ENCODE measurements at places on chromosomes 5 and 9. TPM values are rescaled to one million over a fixed set of nuclear protein-coding genes. Genes with fewer than 3 reads are reported as not detected.

The PCDHB5 gene
- 14.6 TPM for total RNA-seq

The MZB1 gene
- total RNA-seq = not detected

The GCNT4 gene
- 3.1 TPM for total RNA-seq

The CORO2A gene
- 3.5 TPM for total RNA-seq

- no peak for DNase-seq
Measured at GRCh38 chr5:159273923-159274322, 10.8 kb downstream of the UBLCP1 start.

DNA sequence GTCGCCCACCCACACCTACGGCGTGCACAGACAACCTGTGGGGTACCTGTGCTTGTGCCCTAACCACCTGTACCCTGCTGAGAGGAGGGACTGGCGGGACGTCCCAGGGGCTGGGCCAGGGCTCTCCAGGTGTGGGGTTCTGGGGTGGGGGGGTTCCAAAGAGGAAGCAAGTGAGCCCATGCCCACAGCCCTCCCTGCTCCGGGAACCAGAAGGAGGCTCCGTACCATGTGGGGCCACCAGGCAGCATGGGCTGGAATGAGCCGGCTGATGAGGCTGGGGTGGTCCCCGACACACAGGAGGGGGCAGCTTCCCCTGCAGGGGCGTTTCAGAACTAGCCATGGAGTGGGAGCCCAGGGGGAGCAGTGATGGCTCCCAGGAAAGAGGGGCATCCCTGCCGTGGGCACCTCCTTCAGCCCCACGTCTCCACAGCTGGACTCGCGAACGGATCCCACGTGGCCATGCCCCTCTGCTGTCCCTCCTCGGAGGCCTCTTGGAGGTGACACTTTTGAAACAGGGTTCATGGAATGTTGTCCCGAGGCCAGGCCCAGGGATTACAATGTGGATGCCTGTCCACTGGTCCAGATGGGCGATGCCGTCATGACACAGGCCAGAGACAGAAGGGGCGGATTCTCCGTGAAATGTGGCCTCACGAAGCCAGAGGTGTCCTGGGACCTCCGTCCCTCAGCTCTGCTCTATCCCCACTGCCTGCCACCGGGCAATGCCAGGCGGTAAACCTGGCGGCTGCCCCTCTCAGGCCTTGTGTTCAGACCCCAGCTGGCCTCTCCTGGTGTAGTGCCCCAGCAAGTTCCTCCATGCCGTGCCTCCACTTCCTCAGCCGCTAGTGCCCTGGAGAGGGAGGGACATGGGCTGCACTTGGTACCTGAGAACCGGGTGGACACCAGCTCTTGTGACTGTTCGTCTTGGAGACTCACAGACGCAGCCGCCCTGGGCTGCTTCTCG is 33.6 kb upstream of the IRX4 start:
- no peak for DNase-seq

DNA sequence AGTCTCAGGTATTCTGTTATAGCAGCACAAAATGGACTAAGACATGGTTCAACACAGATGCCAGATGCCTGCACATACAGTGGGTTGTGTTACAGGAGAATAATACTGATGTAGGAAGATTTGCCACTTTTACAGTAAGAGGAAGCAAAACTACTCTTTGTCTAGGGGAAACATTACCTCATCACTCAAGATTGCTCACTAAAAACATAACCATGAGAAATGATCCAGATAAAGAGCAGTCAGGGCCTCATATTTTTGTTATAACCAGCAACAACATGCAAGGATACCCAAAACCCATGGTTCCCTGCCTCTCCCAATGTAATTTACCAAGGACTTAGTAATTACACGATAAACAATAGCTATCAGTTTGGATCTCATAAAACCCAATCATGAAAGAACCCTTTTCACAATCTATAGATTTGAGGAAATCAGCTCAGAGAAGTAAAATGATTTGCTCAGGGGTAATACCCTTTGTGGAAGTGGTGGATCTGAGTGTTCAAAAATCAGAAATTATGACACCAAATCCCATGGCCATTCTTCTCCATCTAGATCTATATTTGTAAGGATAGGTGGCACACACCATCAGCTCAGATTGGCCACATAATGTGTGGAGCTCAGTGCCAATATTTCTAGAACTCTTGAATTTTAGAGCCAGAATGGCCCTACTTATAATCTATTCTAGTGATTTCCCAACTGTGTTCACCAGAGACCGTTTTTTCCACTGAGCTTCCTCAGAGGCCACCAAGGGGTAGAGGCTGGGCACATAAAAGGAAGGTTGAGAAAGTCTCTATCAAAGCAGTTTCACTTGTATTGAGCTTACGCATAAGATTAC is 27.8 kb downstream of the DPYSL3 start:
- DNase-seq = no peak

DNA sequence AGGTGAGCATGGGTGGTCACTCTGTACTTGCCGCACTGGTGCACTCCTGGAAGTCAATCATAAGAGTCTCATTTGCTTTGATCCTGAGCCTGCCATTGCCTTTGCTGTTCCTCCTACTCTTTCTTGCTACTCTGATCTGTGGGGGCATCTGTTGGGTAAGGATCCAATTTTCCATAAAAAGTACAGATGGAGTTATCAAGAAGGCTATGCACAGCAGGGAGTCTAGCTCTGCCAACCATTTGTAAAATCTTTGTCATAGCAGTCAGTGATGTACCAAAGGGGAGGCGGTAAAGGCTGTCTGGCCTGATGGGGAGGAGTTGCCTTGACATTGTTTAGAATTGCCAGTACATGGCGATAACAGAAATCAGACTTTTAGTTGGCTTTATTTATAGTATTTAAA is 109.0 kb upstream of the PLPPR1 start:
- DNase-seq = no peak

GRCh38 chr9:123361086-123361730 is 5.2 kb downstream of the CRB2 start:
- no peak for DNase-seq

- DNase-seq = no peak
Measured at GRCh38 chr5:154372661-154373060, 73.1 kb upstream of the SAP30L start.

DNA sequence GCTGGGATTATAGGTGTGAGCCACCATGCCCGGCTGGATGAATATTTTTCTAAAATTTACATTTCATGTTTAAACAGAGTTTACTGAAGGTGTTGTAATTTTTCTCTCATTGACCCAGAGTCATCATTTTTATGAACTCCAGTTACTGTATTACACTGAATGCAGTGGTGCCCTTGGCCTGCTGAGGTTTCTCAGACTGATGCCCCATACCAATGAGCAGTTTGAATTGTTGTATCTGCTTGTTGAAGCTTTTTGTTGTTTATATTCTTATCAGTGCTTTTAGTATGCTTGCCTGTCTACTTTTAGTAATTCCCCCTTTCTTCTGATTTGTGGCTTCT is 29.9 kb downstream of the NFX1 start:
- no peak for DNase-seq

Data from thyroid gland (tissue), 4 donors.